ENCODE measurements at places on chromosomes 11 and 22.
A peak's percentile ranks its signal among the peaks of the same experiment; 100 is the strongest.

DNA sequence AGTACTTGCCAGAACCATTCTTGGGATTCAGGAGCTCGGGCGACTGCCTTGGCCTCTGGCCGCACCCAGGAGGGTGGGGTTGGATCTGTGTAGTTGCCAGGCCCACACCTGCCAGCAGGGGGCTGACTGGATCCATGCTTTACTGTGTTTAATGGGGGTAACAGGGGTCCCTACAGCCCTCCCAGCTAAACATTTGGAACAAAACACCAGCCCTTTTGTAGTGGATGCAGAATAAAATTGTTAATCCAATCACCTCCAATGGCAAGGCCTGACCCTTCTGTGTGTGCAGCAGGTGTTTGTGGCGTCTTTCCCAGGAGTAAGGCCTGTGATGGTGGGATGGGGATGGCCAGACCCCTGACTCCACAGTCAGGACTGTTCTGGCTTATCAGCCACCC, 22.5 kb downstream of the SUN2 start:
- peak; percentile 37 for DNase-seq

GRCh38 chr22:19876941-19877625, 22.4 kb upstream of the GNB1L start:
- DNase-seq = no peak

GRCh38 chr11:67524480-67524808, 1.2 kb upstream of the CABP2 start:
- DNase-seq = no peak

GRCh38 chr11:131912134-131912533, 541.7 kb downstream of the NTM start:
- no peak for DNase-seq

DNA sequence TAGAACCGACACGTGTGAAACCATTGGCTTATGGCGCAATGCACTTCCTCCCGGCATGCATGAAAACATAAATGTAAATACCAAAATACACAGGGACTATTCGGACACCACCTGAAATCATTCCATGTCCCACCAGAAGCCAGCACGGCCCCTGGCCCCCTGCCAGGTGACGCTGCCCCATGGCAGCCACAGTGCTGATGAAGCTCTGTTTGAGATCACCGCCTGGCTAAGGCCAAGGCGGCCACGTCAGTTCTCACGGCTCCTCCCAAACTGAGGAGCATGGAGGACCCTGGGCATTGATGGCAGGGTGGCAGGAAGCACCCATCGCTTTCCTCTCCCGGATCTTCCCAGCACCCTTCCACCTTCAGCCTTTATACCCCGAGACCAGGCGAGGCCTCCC, 89.5 kb downstream of the CDKN1C start:
- no peak for DNase-seq

DNA sequence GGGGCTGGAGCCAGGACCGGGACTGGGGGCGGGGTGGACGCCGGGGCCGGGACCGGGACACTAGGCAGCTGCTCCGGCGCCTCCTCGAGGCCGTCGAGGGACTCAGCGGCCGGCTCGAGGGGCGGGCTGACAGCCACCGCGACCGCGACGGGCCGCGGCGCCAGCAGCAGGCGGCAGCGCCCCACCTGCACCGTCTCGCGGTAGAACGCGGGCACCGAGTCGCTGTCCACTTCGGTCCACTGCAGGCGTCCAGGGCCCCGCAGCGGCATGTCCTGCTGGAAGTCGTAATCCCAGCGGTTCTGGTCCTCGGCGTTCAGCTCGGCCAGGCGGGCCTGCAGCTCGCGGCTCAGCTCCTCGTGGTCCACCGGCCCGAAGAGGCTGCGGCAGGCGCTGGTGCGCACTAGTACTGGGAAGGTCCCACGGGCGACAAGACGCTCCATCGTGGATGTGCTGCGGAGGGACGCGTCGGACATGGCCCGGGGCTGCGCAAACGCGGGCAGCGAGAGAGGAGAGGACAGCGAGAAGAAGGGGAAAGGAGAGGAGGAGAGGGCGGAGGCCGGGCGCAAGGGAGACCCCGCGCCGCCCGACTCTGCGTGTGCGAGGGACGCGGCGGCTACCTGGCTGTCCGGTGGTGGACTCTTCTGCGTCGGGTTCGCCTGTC, 428 bp downstream of the CDKN1C start:
- peak; percentile 51 for DNase-seq

DNA sequence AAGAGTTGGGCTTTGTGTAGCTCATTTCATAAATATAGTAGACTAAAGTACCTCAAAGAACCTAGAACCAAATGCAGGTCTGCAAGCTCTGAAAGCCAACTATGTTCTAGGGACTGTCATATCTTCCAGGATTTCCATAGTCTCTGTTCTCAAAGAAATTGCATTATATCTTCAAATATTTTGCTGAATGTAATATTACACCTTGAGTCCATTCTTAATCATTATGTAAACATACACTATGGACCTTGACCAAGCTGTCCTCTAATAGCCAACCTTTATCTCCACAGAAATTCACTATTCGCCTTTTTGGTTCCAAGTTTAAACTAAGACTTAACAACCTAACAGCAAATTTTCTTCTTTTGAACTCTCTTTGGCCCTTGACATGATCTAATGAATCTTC, 678.7 kb upstream of the ARHGAP42 start:
- no peak for DNase-seq

GRCh38 chr11:33027846-33028536, 11.4 kb upstream of the TCP11L1 start:
- DNase-seq = no peak

All from kidney tubule cell (primary cell).